Fibroblast of villous mesenchyme (primary cell): ENCODE measurements at places on chromosomes 4 and X. TPM values are rescaled to one million over a fixed set of nuclear protein-coding genes. Genes with fewer than 3 reads are reported as not detected.
A peak's percentile ranks its signal among the peaks of the same experiment; 100 is the strongest.

- DNase-seq, result no peak
Observed at GRCh38 chr4:15982842-15983524, 20.0 kb upstream of the FGFBP2 start.

GRCh38 chr4:83150653-83151330, 36.3 kb upstream of the PLAC8 start:
- no peak for DNase-seq

DNA sequence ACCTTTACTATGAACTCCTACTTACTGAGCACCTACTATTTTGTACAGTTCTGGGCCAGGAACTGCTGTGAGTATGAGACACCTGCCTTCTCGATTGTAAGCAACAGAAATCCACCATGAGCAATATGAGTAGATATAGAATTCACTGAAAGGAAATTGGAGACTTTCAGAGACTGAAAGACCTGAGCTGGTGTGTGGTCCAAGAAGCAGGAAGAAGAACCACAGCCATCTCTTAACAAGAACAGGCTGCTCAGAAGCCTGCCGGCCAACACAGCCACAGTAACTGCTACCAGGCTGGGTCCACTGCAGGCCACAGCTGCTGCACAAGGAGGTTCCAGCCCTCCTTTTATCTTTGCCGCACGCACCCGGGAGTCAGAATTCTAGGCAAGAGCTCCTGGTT, 10.8 kb upstream of the ACSL1 start:
- no peak for DNase-seq

- peak; percentile 23 for DNase-seq
Observed at GRCh38 chrX:71292669-71293365, 8.7 kb upstream of the ITGB1BP2 start.

DNA sequence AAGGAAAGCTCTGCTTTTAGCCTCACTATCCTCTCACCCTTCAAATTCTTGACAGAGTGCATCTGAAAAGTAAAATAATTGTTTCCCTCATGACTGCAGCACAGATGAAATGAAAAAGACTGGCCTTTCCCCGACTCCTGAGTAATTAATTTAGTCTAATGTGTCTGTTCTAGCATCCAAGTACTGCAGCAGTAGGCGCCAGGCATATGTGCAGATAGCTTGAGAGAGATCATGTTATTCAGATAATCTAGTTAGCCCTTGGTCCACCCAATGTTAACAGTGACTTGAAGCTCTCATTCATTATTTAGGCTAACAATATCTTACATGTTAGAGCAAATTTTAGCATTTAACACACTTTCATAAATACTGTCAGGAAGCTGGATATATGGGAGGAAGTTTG, 54.0 kb downstream of the MAP9 start:
- DNase-seq, result no peak

- no peak for DNase-seq
Observed at GRCh38 chrX:13966071-13966792, 63.5 kb downstream of the GEMIN8 start.

GRCh38 chr4:118760092-118760491, 74.9 kb downstream of the METTL14 start:
- DNase-seq, result no peak

- peak; percentile 48 for DNase-seq
Observed at GRCh38 chrX:56978172-56978571, 17.2 kb downstream of the SPIN3 start.

DNA sequence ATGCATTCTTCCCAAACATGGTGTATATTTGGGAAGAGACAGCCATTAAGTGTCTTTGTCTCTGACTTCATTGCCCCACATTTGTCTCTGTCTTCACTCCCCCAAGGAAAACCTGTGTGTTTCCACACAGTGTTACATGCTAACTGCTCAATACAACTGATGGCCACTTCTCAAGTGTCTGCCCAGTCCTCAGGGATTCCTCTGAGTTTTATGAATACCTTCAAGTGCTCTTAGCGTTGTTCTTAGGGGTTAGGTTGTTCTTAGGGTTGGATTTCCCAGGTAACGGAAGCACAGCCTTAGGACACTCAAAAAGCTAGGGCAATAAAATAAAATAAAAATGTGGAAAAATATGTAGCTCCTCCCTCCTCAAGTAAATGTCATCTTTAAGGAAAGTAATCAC, 64.7 kb upstream of the PLAC8 start:
- peak; percentile 3 for DNase-seq

NR3C2 gene
- total RNA-seq, result under 0.01 and 0.32 TPM in 2 replicates

MAGEA8 gene
- total RNA-seq, result not detected in 2 replicates

REELD1 gene
- not detected in 2 replicates for total RNA-seq
